ENCODE measurements at places on chromosomes 6 and 20. TPM values are rescaled to one million over a fixed set of nuclear protein-coding genes. Genes with fewer than 3 reads are reported as not detected.

PKHD1 gene
- not detected for total RNA-seq

- no peaks in the 10 kb centered on the region for H3K36me3 ChIP-seq
- H3K27ac ChIP-seq, result no peak overlapping the region
- no peaks in the 10 kb centered on the region for H3K27me3 ChIP-seq
- no peak for DNase-seq
- no peaks in the 10 kb centered on the region for H3K4me1 ChIP-seq
- H3K4me3 ChIP-seq, result no peak overlapping the region
These were observed 103.5 kb upstream of the QKI start for GRCh38 chr6:163310973-163311383.

DNA sequence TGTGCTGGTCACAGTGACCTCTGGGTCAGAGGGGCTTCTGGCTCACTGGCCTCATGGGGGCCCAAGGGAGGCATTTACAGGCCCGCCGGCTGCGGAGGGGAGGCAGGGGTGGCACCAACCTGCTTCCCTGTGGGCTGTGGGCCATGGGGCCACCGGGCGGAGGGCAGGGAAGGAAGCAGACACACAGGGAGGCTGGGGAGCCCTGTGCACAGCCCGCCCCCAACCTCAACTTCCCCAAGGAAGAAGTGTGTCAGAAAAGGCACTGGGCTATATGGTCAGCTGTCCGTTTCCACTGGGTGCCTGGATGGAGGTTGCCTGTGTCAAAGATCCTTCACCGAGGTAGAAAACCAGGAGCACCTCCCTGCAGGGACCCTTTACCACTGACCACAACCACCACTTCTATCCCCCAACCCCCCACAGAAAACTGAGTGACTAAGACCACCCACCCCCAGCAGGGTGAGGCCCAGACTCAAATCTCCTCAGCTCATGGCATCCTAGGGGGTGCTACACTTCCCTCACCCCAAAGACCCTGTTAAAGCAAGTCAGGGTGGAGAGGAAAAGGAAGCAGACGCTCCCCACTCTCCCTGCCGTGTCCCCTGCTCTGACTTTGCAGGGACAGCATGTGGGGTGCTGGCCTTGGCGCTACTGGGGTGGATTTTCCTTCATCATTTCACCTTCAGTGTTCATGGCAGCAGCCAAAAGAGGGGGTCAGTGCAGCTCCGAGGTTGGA lies 5.6 kb downstream of the CST3 start:
- H3K4me3 ChIP-seq, result no peak overlapping the region
- peaks cover 8% of the 10 kb centered on the region for H3K36me3 ChIP-seq
- no peak overlapping the region for H3K27ac ChIP-seq

CAP2 gene
- total RNA-seq, result 21.2 TPM

GRCh38 chr6:144335914-144336313 lies 50.8 kb downstream of the UTRN start:
- no peaks in the 10 kb centered on the region for H3K4me1 ChIP-seq
- no peak overlapping the region for H3K27ac ChIP-seq
- no peak for DNase-seq
- H3K36me3 ChIP-seq, result no peaks in the 10 kb centered on the region
- H3K4me3 ChIP-seq, result no peak overlapping the region
- no peaks in the 10 kb centered on the region for H3K27me3 ChIP-seq

L3MBTL3 gene
- total RNA-seq, result 11.8 TPM

DNA sequence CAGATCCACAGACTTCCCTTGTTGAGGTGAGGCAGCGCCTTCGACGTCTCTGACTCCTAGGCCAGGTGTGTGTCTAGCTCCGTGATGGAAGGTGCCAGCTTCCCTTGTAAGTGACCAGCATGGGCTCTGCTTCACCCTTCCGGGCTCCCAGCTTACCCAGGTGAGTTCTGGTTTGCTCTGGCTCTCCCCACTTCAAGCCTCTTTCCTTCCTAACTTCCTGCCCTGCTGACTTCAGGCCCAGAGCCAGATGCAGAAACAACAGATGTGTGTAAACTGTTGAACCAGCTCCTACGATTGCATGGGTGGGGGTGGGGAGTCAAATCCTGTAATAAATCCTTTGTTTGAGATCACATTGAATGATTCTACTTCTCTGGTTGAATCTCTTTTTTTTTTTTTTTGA lies 51.6 kb upstream of the BMP6 start:
- no peaks in the 10 kb centered on the region for H3K4me1 ChIP-seq
- no peak for DNase-seq
- no peak overlapping the region for H3K27ac ChIP-seq
- H3K36me3 ChIP-seq, result no peaks in the 10 kb centered on the region

AVP gene
- not detected for total RNA-seq

DNA sequence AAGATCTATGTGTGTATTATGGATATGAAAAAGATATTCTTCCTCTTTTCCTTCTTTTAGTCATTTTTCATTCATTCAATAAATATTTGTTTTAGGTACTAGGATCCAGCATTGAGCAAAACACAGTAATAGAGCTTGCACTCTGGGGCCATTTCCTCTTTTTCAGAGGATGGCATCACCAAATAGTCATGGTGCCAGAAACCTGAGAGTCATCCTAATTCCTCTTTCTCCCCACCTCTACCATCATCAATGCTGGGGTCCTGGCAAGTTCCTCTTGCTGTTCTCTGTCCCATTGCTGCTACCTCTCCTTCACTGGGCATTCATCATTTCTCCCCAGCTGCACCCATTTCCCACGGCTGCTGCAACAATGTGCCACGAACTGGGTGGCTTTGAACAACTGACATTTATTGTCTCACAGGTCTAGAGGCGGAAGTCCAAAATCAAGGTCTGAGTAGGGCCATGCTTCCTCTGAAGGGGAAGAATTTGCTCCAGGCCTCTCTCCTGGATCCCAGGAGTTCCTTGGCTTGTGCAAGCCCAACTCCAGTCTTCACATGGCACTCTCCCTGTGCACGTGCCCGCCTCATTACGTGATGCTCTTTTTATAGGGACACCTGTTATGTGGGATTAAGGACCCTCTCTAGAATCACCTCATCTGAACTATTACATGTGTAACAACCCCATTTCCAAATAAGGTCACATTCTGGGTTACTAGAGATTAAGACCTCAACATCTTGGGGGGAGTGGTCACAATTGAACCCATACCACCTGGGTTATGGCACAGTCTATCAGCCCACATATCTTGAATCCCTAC lies 9.5 kb upstream of the IGF2R start:
- no peak overlapping the region for H3K27ac ChIP-seq
- no peak overlapping the region for H3K4me3 ChIP-seq
- H3K4me1 ChIP-seq, result no peaks in the 10 kb centered on the region
- DNase-seq, result no peak
- no peaks in the 10 kb centered on the region for H3K27me3 ChIP-seq

DNA sequence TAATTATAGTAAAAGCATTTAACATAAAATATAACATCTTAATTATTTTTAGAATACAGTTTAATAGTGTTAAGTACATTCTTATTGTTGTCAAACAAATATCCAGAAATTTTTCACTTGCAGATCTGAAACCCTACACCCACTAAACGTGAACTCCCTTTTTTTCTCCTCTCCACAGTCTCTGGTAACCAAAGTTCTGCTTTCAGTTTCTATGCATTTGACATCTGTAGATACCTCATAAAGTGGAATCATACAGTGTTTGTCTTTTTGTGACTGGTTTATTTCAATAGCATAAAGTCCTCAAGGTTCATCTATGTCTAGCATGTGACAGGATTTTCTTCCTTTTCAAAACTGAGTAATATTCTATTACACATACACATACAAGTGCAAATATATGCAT lies 286.3 kb downstream of the BTBD3 start:
- H3K4me1 ChIP-seq, result no peaks in the 10 kb centered on the region
- H3K27me3 ChIP-seq, result no peaks in the 10 kb centered on the region
- DNase-seq, result no peak

MYH7B gene
- 0.88 TPM for total RNA-seq

GRCh38 chr6:35327349-35328027 lies 14.9 kb upstream of the PPARD start:
- H3K27me3 ChIP-seq, result no peaks in the 10 kb centered on the region
- no peaks in the 10 kb centered on the region for H3K4me1 ChIP-seq
- no peak overlapping the region for H3K4me3 ChIP-seq

DNA sequence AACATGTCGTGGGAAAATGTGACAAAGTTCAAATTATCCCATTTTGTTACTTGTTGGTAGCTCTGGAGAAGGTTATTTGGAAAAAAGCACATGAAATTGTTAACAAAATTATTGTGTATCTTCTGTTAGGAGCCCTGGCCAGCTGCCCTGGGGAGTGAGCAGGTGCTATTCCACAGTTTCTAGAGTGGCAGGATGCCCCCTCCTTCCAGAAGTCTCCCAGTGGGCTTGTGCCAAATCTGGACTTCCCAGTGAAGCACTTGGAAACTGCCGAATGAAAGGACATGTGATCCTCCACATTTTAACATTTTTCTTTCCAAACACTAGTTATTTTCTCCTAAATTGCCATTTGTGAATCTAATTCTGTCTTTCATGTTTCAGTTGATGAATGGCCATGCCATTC lies 66.9 kb upstream of the CLDN20 start:
- DNase-seq, result no peak
- peaks cover 4% of the 10 kb centered on the region for H3K4me1 ChIP-seq
- no peak overlapping the region for H3K27ac ChIP-seq

GRCh38 chr6:32954986-32955802 lies 2.3 kb upstream of the HLA-DMA start:
- H3K4me1 ChIP-seq, result no peaks in the 10 kb centered on the region
- H3K4me3 ChIP-seq, result no peak overlapping the region
- no peaks in the 10 kb centered on the region for H3K36me3 ChIP-seq

DNA sequence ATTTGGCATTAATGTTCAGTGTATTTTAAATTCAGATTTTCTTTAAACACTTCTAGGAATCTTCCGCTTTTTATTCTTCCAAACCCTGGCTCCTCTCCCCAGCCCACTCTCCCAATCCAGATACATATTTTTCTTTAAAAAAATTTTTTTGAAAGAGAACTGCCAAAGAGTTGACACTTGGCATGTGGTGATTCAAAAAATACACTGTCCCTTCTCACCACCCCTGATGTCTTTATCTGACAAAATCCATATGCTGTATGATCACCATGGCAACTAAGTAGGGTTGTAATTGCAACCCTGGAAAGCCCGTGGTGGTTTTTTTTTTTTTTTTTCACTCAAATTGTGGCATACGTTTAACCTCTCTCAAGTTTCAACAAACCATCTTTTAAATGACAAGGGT lies 355.8 kb upstream of the SASH1 start:
- H3K4me3 ChIP-seq, result no peak overlapping the region
- no peaks in the 10 kb centered on the region for H3K4me1 ChIP-seq
- H3K27me3 ChIP-seq, result no peaks in the 10 kb centered on the region

- no peaks in the 10 kb centered on the region for H3K36me3 ChIP-seq
- no peak overlapping the region for H3K4me3 ChIP-seq
- peaks cover 2% of the 10 kb centered on the region for H3K27me3 ChIP-seq
- no peaks in the 10 kb centered on the region for H3K4me1 ChIP-seq
- H3K27ac ChIP-seq, result no peak overlapping the region
- no peak for DNase-seq
These were observed 35.4 kb downstream of the PIM1 start for GRCh38 chr6:37205175-37205996.

DNA sequence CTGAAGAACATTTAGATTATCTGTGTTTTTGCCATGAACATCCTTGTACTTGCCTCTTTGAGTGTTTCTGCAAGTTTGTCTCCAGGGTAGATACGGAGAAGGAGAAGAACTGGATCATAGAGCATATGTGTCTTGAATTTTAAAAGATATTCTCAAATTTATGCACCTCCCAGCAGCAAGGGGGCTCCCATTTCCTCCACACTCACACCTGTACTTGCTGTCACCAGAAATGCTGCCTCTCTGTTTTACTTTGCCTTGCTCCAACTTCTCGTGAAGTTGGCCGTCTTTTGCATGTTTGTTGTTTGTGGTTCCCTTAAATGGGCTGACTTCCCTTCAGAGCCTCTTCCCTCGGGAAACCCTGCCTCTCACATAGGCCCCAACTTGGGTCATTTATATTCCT lies 171.0 kb downstream of the TFAP2C start:
- H3K27ac ChIP-seq, result no peak overlapping the region
- H3K4me1 ChIP-seq, result no peaks in the 10 kb centered on the region
- H3K27me3 ChIP-seq, result no peaks in the 10 kb centered on the region
- DNase-seq, result no peak

DNA sequence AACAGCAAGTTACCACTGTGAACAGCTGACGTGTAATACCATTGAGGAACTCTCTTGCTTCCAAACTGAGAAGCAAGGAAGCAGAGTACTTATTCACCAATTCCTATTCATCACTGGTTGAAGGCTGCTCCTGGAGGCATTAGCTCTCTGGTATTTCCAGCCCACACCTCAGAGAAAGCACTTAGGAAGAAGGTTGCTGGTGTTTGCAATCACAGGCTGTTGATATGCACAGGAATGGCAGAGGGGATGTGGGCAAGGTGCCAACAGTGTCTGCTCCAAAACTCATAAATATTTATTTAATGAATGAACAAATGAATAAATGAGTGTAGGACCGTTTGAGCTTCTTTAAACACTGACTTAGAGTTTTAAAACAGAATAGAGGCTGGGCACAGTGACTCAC lies 6.9 kb upstream of the RRBP1 start:
- no peak overlapping the region for H3K4me3 ChIP-seq
- H3K36me3 ChIP-seq, result no peaks in the 10 kb centered on the region
- no peaks in the 10 kb centered on the region for H3K4me1 ChIP-seq
- no peaks in the 10 kb centered on the region for H3K27me3 ChIP-seq

NCOA3 gene
- 42.6 TPM for total RNA-seq

DNA sequence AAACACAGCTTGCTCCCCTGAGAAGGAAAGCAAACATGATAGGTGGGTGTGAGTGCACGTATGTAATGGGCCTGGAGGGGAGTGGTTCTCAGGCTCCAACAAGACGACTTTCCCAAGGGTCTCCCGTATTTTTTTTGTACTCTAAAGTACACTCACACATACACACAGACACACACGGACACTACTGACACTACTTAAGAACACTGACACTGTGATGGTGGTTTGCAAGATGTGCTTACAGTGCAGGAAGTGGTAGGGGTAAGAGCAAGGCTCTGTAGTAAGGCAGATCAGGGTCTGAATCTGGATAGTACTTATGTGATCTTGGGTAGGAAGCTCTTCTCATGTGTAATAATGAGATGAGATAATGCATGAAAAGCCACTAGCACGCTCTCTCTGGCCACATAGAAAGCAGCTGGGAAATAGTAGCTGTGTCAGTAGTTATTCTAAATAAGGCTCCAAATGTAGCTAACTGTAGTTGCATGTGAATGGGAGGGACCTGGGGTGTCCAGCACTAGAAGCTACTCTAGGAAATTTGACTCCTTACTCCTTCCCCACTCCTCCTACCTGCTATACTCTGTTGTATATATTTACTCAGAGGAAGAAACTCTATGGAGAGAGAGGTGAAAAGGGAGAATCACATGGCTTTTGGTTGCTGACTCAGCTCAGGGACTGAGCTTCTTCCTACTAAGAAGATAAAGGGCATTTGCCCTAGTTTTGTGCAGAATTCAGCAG lies 8.4 kb upstream of the ZBTB24 start:
- no peaks in the 10 kb centered on the region for H3K27me3 ChIP-seq

- no peaks in the 10 kb centered on the region for H3K4me1 ChIP-seq
- no peak for DNase-seq
- H3K27ac ChIP-seq, result no peak overlapping the region
These were observed 20.7 kb downstream of the COL19A1 start for GRCh38 chr6:69887026-69887425.

DNA sequence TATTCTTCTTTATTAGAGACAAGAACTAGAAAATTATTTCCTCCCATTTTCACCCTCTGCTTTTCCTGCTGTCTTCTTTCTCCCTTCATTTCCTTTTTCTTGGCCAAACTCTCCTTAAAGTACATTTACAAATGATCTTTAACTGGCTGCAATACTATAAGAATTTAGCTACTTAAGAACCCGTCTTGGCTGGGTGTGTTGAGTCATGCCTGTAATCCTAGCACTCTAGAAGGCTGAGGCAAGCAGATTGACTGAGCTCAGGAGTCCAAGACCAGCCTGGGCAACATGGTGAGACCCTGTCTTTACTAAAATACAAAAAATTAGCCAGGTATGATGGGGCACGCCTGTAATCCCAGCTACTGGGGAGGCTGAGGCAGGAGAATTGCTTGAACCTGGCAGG lies 39.3 kb upstream of the SRPK1 start:
- no peaks in the 10 kb centered on the region for H3K36me3 ChIP-seq
- H3K27ac ChIP-seq, result no peak overlapping the region
- no peak overlapping the region for H3K4me3 ChIP-seq

RSPH9 gene
- 0.75 TPM for total RNA-seq
